Daoy (cell line): ENCODE measurements at places on chromosomes 2 and 18. TPM values are rescaled to one million over a fixed set of nuclear protein-coding genes. Genes with fewer than 3 reads are reported as not detected.
A peak's percentile ranks its signal among the peaks of the same experiment; 100 is the strongest.

- DNase-seq: no peak
Measured at GRCh38 chr18:69495338-69495737, 94.7 kb downstream of the DOK6 start.

GRCh38 chr18:75809926-75810255 lies 382.4 kb upstream of the SMIM21 start:
- no peak for DNase-seq

- peak; percentile 65 for DNase-seq
Measured at GRCh38 chr2:112301171-112301584, 25.8 kb downstream of the ZC3H6 start.

- DNase-seq: peak; percentile 11
Measured at GRCh38 chr2:145230546-145230945, 710.6 kb upstream of the ZEB2 start.

GRCh38 chr2:72932045-72932740 lies 14.9 kb downstream of the EMX1 start:
- DNase-seq: peak; percentile 57

DNA sequence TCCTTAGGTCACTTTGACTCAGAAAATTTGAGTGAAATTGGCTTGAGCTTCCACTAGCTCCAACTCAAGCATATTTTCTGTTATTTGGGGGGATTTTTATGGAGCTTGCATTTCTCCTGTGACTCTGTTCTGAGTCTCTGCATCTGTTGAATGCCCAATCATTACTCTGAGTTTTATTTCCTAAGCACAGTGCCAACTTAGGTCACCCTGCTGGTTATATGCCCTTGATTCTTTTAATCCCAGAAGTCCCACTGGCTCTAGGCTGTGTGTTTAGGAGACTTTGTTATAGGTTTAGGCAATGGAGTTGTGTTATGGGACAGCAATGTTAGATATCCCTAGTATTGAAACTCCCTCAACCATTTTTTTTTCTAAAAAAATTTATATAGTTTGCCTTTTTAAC lies 198.2 kb upstream of the DTNA start:
- no peak for DNase-seq

DNA sequence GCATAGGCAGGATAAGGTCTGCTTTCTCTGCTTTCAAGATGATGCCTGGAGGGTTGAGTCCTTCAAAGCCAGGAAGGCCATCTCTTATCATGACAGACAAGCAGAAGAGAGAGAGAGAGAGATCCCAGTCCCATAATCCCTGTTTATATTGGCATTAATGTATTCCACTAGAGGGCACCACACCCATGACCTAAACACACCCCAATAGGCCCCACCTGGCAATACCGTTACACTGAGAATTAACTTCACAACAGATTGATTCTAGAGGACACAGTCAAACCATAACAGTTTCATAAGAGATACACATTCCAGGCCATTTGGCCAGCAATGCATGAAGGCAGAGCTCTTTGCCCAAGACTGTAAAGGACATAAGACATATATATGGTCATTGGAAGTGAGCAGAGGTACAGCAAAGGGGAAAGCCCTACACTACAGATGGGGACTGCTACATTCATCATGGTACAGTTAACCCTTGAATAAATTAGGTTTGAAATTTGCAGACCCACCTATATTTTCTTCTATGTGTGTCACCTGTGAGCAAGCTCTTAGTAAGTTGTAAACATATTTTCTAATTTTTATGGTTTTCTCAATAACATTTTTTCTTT lies 1516.1 kb downstream of the RPIA start:
- peak; percentile 31 for DNase-seq

GRCh38 chr2:179340678-179341077 lies 76.0 kb upstream of the SESTD1 start:
- no peak for DNase-seq

GRCh38 chr2:99317161-99317872 lies 16.3 kb upstream of the LYG1 start:
- DNase-seq: no peak

- DNase-seq: peak; percentile 45
Measured at GRCh38 chr18:23302851-23303527, 150.1 kb upstream of the RIOK3 start.

- no peak for DNase-seq
Measured at GRCh38 chr2:6937582-6937981, 20.4 kb downstream of the RNF144A start.

- peak; percentile 31 for DNase-seq
Measured at GRCh38 chr2:164739966-164740365, 101.7 kb downstream of the COBLL1 start.

GRCh38 chr18:74733598-74733997 lies 135.9 kb downstream of the ZNF407 start:
- DNase-seq: no peak

- peak; percentile 78 for DNase-seq
Measured at GRCh38 chr2:205925373-205926337, 160.3 kb downstream of the INO80D start.

Gene CNRIP1
- total RNA-seq: 26.1 and 28.9 TPM in 2 replicates

Gene TXNDC2
- total RNA-seq: 0.06 TPM in 1 of 2 replicates, not detected in the other

Gene ZNF396
- 0.74 and 5.4 TPM in 2 replicates for total RNA-seq

Gene SNED1
- 0.06 and 3.2 TPM in 2 replicates for total RNA-seq

Gene EVA1A
- total RNA-seq: 73.2 and 98.7 TPM in 2 replicates

Gene IL1RL2
- not detected in 2 replicates for total RNA-seq

Gene UGT1A5
- 0.34 TPM in 1 of 2 replicates, not detected in the other for total RNA-seq

Gene LTBP1
- 46.4 and 60.2 TPM in 2 replicates for total RNA-seq

Gene FBXO41
- total RNA-seq: 0.98 and 1.3 TPM in 2 replicates

Gene GATA6
- 18.2 and 19.0 TPM in 2 replicates for total RNA-seq

Gene NOSTRIN
- total RNA-seq: not detected in 2 replicates
